ENCODE measurements at places on chromosomes 6 and 20. TPM values are rescaled to one million over a fixed set of nuclear protein-coding genes. Genes with fewer than 3 reads are reported as not detected.

DNA sequence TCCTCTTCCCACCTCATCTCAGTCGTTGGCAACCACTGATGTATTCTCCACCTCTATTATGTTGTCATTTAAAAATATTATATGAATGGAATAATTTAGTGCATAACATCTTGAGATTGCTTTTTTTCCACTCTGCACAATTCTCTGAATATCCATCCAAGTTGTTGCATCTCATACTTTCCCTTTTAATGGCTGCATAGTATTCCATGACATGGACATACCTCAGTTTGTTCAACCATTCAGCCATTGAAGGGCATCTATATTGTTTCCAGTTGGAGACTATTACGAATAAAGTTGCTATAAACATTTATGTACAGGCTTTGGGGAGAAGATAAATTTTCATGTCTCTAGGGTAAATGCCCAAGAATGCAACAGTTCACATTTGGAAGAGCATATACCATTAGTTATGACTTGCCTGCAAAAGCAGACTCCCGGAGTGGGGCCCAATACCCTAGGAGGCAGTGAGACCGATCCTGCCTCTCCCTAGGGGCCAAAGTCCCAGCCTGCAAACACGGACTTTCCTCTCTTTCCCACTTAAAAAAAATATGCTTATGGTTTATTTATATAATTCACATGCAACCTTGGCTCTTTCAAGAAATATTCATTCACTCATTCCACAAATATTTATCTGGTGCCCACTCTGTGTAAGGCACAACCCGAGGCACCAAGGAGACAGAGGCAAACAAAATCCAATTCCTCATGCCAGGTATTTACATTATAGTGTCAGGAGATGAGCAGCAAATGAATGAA lies 227.0 kb upstream of the PMEPA1 start:
- DNase-seq = no peak

DNA sequence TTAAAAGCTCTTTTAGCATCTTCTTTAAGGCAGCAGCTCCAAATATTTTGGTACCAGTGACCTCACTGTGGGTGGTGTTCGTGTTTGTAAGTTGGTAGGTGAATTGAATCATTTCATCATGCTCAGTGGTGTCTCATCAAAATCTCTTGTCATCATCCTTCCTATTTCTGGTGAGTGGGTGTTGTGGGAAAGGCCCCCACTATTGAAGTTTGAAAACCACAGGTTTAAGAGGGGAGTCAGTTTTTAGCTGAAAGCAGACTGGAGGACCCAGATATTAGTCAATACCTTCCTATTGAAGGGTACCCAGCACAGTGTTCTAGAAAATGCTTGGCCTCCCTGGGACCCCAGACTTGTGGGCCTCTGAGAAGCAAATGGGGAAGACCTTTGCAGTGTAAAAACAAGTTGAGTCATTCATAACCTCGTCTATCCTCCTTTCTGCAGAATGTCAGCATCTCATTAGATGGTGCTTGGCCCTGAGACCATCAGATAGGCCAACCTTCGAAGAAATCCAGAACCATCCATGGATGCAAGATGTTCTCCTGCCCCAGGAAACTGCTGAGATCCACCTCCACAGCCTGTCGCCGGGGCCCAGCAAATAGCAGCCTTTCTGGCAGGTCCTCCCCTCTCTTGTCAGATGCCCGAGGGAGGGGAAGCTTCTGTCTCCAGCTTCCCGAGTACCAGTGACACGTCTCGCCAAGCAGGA lies 3.7 kb downstream of the PIM1 start:
- DNase-seq = no peak

UBD gene
- total RNA-seq = not detected

TSBP1 gene
- total RNA-seq = not detected

DEFB132 gene
- not detected for total RNA-seq

Data from HT1080 (cell line).